Activated CD4-positive, alpha-beta T cell treated with anti-CD3 and anti-CD28 coated beads for 36 hours (primary cell): ENCODE measurements at places on chromosomes 2 and 18. TPM values are rescaled to one million over a fixed set of nuclear protein-coding genes. Genes with fewer than 3 reads are reported as not detected.

GRCh38 chr2:41431756-41432155 lies 616.1 kb upstream of the PKDCC start:
- H3K4me1 ChIP-seq = no peaks in the 10 kb centered on the region
- H3K36me3 ChIP-seq = no peaks in the 10 kb centered on the region
- H3K27me3 ChIP-seq = no peaks in the 10 kb centered on the region
- H3K4me3 ChIP-seq = no peak overlapping the region
- no peak overlapping the region for H3K27ac ChIP-seq
- DNase-seq = no peak

- DNase-seq = no peak
- peaks cover 15% of the 10 kb centered on the region for H3K27me3 ChIP-seq
- H3K4me1 ChIP-seq = no peaks in the 10 kb centered on the region
- no peak overlapping the region for H3K4me3 ChIP-seq
- no peak overlapping the region for H3K27ac ChIP-seq
- no peaks in the 10 kb centered on the region for H3K36me3 ChIP-seq
These were observed 11.1 kb upstream of the ALPG start for GRCh38 chr2:232395586-232395985.

- no peak for DNase-seq
- H3K36me3 ChIP-seq = no peaks in the 10 kb centered on the region
- H3K27ac ChIP-seq = no peak overlapping the region
- no peaks in the 10 kb centered on the region for H3K27me3 ChIP-seq
- no peaks in the 10 kb centered on the region for H3K4me1 ChIP-seq
These were observed 231.6 kb upstream of the NT5C1B start for GRCh38 chr2:18820966-18821365.

GRCh38 chr2:27702302-27702701 lies 38.6 kb downstream of the SLC4A1AP start:
- no peak for DNase-seq
- H3K27ac ChIP-seq = no peak overlapping the region
- H3K36me3 ChIP-seq = peaks cover 4% of the 10 kb centered on the region
- H3K4me3 ChIP-seq = no peak overlapping the region
- no peaks in the 10 kb centered on the region for H3K27me3 ChIP-seq
- peaks cover 22% of the 10 kb centered on the region for H3K4me1 ChIP-seq

The MYO3B gene
- 0.97 TPM for total RNA-seq

- no peaks in the 10 kb centered on the region for H3K36me3 ChIP-seq
- H3K27ac ChIP-seq = no peak overlapping the region
- no peak for DNase-seq
- no peak overlapping the region for H3K4me3 ChIP-seq
These were observed 49.2 kb downstream of the CELF4 start for GRCh38 chr18:37516361-37516853.

DNA sequence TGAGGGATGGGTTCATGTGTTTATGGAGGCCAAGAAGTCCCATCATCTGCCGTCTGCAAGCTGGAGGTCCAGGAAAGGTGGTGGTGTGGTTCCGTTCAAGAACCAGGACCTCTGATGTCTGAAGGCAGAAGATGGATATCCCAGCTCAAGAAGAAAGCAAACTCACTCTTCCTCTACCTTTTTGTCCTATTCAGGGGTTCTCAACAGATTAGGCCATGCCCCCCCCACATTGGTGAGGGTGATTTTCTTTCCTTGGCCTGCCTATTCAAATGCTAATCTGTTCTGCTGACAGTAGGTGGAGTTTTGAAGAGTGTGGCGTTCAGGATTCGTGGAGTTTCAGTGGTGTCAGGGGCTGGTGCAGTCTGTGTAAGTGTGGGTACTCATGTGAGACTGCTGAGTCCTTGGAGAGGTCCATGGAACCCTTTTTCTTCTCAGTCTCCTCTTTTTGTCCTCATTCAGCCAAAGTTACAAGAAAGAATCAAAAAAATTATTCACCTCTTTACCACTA lies 5.9 kb downstream of the MSL3B start:
- no peak for DNase-seq
- no peaks in the 10 kb centered on the region for H3K27me3 ChIP-seq

The VAPA gene
- 220 TPM for total RNA-seq

DNA sequence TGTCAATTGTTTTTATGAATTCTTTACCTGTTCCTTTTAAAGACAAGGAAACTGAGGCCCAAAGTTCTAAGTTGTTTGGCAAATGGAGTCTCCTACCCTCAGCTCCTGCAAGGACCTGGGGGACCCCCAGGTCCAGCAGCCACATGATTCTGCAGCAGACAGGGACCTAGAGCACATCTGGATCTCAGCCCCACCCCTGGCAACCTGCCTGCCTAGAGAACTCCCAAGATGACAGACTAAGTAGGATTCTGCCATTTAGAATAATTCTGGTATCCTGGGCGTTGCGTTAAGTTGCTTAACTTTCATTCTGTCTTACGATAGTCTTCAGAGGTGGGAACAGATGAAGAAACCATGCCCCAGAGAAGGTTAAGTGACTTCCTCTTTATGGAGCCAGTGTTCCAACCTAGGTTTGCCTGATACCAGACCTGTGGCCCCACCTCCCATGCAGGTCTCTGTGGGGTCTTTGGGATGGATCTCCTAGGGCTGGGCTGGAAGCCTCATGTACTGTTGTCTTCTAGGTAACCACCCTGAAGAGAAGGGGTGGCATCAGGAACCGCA lies 5.6 kb upstream of the CENPA start:
- DNase-seq = no peak
- no peak overlapping the region for H3K4me3 ChIP-seq
- peaks cover 16% of the 10 kb centered on the region for H3K4me1 ChIP-seq
- peak overlapping the region; percentile 19 for H3K27ac ChIP-seq
- no peaks in the 10 kb centered on the region for H3K27me3 ChIP-seq

The MCM6 gene
- 228 TPM for total RNA-seq

- H3K27ac ChIP-seq = no peak overlapping the region
- no peaks in the 10 kb centered on the region for H3K4me1 ChIP-seq
- no peak overlapping the region for H3K4me3 ChIP-seq
These were observed 36.8 kb upstream of the APCDD1 start for GRCh38 chr18:10417664-10418063.

The NETO1 gene
- total RNA-seq = not detected
